ENCODE measurements at places on chromosomes 16 and 17. TPM values are rescaled to one million over a fixed set of nuclear protein-coding genes. Genes with fewer than 3 reads are reported as not detected.

GRCh38 chr16:28569021-28569420, 15.3 kb downstream of the SGF29 start:
- no peak for DNase-seq

Gene RNF112
- 22.6 TPM for polyA plus RNA-seq

DNA sequence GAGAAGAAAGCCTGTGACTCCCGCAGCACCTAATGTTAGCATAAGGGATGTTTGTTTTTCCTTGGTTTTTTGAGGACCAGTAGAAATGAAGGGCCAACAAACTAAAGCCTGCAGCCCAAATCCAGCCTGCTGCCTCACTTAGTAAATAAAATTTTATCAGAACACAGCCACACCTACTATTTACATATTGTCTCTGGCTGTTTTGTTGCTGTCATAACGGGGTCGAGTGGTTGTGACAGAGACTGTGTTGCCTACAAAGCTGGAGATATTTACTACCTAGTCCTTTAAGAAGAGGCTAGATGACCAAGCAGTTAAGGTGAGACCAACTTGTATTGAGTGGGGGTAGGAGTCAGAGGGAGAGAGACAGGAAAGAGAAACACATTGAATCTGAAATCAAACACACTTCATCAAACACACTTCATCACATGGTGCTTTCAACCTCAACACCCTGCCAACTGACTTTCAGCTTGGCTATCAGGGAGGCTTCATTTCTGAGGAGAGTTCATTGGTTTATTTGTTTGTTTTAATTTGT, 546.3 kb upstream of the CDH11 start:
- DNase-seq = no peak

Gene PLEKHG4
- 65.5 TPM for polyA plus RNA-seq

DNA sequence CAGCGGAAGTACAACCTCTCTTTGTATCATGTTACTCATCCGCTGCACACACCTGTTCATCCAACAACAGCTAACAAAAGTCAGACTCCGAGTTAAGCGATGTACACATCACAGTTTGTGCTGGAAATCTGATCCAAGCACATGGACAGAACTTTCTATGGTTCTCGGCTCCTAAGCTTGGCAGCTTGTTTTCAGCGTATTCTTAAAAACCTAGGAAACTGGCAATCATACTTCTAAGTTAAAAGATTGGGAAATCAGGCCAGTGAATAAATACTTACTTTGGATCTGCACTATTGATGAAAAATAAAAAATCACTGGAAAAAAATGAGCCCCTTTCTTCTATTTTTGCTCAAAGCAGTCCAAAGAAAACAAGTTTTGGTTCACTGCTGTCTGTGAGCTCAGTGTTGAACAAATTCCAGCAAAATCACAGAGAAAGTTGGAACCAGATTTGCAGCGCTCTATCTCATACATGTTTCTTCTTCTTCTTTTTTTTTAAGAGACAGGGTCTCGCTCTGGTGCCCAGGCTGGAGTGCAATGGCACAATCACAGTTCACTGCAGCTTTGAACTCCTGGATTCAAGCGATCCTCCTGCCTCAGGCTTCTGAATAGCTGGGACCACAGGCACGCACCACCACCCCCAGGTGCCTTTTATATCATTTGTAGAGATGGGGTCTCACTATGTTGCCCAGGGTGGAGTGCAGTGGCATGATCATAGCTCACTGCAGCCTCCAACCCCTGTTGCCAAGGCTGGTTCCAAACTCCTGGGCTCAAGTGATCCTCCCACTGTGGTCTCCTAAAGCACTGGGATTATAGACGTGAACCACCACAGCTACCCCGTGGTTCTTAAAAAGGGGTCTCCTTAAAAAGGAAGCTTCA, 71.6 kb upstream of the CREBBP start:
- DNase-seq = no peak

DNA sequence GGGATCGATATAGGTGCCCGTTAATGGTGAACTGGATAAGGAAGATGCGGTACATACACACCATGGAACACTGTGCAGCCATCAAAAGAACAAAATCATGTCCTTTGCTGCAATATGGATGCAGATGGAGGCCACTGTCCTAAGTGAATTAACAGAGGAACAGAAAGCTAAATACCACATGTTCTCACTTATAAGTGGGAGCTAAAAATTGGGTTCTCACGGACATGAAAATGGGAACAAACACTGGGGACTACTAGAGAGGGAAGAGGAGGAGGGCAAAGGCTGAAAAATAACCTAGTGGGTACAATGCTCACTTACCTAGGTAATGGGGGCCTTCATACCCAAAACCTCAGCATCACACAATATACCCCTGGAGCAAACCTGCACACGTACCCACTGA, 302.6 kb downstream of the XYLT1 start:
- no peak for DNase-seq

GRCh38 chr17:79183293-79184158, 108.9 kb downstream of the ENGASE start:
- DNase-seq = peak; percentile 91

- DNase-seq = peak; percentile 92
Measured at GRCh38 chr17:80455336-80455710, 21.1 kb downstream of the NPTX1 start.

Gene SLC47A2
- not detected for polyA plus RNA-seq

GRCh38 chr17:39650121-39650579, 13.2 kb downstream of the STARD3 start:
- no peak for DNase-seq

DNA sequence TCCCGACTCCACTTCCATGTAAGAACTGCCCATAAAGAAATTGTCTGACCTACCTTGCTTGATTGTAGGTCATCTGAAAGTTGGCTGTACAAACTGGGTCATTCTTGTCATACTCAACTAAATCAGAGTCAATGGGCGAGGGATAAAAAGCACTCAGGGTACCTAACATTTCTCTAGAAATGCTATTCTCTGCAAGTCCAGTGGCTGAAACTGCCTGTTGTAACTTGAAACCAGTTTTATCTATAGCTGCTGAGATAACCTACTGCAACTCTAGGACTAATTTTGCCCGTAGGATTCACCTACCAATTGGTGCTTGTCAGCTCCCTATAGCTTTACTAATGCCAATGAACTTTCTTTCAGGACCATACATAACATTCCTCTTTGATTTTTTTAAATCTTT, 100.1 kb upstream of the GRIN2A start:
- no peak for DNase-seq

GRCh38 chr17:81520021-81520901, 7.7 kb upstream of the ACTG1 start:
- no peak for DNase-seq

- DNase-seq = no peak
Measured at GRCh38 chr16:69031877-69032301, 73.6 kb upstream of the HAS3 start.

GRCh38 chr17:44220213-44221083, 973 bp upstream of the UBTF start:
- DNase-seq = peak; percentile 71

Gene EVI2B
- 0.78 TPM for polyA plus RNA-seq

Gene KRTAP4-6
- polyA plus RNA-seq = not detected

Gene MYH1
- 0.06 TPM for polyA plus RNA-seq

DNA sequence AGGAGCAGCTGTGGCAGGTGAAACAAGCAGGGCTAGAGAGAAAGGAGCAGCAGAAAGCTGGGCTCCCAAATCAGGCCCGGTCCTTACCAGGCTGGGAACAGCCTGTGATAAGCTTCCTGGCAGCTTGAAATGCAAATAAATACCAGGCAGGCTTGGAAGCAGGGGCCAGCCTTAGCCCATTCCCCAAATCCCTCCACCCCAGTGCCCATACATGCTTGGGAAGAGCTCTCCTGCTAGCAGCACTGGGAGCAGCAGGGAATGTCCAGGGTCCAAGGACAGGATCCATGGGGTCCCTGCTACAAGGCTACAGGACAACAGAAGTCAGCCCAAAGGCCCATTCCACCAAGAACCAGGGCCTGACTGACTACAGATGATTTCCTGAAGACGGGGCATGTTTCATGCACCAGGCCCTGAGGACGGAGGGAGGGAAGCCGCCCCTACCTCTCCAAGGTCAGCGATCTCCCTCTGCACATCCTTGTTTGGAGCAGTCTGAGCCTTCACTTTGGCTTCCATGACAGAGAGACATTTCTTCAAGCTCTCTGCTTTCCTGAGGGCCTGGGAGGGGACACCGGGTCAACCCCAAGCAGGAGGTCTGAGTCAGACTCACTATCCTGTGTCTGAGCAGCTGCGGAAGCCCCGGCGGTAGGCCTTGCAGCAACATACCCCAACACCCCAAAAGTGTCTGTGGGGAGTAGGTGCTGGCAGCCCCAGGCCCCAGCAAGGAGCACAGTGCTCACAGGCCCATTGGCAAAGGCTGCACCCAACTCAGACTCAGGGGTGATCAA, 2.6 kb upstream of the EXOSC6 start:
- DNase-seq = no peak

GRCh38 chr16:56513972-56514371, 5.9 kb downstream of the BBS2 start:
- peak; percentile 37 for DNase-seq

DNA sequence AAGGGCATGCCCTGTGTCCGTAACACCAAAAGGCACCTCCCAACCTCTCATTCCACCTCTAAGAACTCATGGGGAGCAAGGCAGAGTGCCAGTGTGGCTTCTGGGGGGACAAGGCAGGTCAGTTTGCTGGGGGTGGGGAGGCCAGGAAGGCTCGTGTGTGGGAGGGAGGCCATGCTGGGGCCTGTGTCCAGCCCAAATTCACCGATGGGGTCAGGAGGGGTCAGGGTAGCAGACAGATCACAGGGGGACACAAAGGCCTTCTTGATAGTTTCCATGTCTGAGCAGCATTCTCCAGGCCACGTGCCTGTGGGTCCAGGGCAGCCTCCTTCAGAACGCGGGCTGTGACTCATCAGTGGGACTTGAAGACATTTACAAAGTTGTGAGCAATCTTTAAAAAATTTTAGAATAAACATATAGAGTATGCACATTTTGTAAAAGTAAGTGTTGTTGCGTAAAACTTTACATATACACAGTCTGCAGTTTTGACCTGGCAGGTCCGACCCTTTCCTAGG, 20.9 kb downstream of the SPACA3 start:
- DNase-seq = no peak

GRCh38 chr17:79971651-79972050, 64.0 kb downstream of the TBC1D16 start:
- DNase-seq = no peak

DNA sequence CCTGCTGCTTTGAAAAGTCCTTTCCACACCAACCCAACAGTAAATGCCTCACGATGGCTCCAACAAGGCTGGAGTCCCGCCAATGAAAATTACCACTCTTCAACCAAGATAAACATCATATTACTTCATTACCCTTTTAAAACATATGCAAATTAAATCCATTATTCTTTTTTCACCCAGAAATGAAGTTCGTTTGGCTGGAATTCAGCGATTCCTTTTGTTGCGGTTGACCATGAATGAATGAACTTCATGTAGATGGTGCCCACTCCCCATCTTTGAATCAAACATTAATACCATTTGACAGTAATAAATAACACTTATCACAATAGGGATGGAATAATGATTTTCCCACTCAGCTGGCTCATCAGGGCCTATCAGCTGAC, 211.5 kb upstream of the TOX3 start:
- DNase-seq = no peak

Gene ZDHHC7
- 69.3 TPM for polyA plus RNA-seq

GRCh38 chr16:85709766-85710585, 21.2 kb upstream of the GINS2 start:
- no peak for DNase-seq

DNA sequence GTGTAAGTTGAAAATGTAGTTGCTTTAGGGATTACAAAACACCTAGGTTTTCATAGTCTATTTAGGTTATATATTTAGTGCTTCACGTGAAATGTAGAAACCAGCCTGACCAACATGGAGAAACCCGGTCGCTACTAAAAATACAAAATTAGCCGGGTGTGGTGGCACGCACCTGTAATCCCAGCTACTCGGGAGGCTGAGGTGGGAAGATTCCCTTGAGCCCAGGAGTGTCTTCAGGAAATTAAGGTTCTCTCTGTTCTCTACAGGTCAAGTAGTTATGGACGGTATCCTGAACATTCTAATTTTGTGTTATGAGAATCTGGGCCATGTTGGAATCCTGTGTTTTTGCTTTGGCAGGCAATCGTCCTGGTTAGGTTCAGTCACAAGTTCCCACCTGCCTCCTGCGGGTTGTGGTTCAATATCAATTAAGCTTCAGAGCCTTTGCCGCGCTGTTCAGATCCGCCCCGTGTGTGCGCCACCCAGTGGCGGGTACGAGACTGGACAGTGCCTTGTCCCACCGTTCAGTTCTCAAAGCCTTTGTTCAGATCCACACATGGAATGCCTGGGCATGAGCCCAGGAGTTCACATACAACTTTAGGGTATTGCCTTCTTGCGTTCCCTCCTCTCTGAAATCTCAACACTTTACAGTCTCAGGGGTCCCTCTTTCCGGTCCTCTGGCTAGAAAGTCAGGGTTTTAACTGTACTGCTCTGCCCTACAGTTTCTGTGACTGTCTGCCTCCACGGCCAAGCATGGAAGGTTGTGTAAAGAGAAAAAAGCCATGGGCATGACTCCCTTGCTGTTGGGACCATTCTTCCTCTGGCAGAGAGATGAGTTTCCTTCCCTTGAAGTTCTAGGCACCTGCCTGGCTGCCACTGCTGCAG, 41.7 kb downstream of the HEATR6 start:
- DNase-seq = peak; percentile 84

GRCh38 chr17:81961087-81961511, at the start of gene NOTUM:
NOTUM (minus strand) TSS chr17:81961187; CDS start chr17:81960909, 278 bp downstream.
- DNase-seq = peak; percentile 90

GRCh38 chr17:41680426-41681040, 8.2 kb upstream of the EIF1 start:
- no peak for DNase-seq

Gene KRTAP4-4
- not detected for polyA plus RNA-seq

Gene ABCC12
- polyA plus RNA-seq = not detected

Gene PYY
- 0.21 TPM for polyA plus RNA-seq

Gene HOXB13
- polyA plus RNA-seq = not detected

DNA sequence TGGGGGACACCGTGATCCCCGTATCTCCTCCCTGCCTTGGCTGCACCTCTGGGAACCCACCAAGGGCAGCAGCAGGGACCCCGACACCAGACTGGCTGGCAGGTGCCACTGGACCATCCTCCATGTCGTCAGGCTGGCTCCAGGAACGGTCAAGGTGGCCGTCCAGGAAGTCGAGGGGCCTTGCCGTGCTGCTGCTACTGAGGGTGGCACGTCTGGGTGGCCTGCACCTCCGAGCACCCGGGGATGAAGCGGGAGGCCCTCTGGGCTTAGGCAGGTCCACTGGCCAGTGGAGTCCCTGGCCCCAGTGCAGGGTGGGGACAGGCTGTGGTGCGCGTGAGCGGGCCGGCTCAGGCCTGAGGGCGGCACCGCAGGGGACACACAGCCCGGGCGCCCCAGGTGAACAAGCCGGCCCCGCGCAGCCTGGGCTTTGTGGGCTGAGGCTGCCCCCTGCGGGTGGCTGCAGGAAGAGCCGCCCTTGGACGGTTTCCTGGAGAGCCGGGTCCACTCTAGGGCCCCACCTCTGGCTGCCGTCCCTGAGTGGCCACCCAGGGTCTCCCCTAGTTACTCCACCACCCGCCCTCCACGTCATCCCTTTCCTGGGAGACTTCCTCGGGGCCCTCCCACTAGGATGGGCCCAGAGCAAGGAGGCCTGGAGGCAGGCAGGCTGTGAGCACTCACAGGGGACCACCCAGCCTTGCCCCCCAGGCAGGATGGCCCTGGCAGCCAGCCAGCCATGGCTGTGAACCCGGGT, 42.8 kb upstream of the ZC3H18 start:
- peak; percentile 95 for DNase-seq

Gene SYCE1L
- polyA plus RNA-seq = 3.5 TPM

Gene MYH11
- polyA plus RNA-seq = not detected

Gene PRAC2
- polyA plus RNA-seq = not detected

Gene SLC12A3
- polyA plus RNA-seq = not detected

Gene ANKRD40CL
- not detected for polyA plus RNA-seq

Measured in SK-N-SH (cell line).